Islet precursor cell (in vitro differentiated cells): ENCODE measurements at places on chromosomes 6 and 20.

- peak; percentile 89 for DNase-seq
Observed at GRCh38 chr6:145963216-145964068, 716 bp downstream of the SHPRH start.

GRCh38 chr20:50274570-50275430 is 84.2 kb downstream of the CEBPB start:
- DNase-seq = no peak

GRCh38 chr6:12298017-12298978 is 8.1 kb downstream of the EDN1 start:
- DNase-seq = no peak

GRCh38 chr20:60428651-60429050 is 470.4 kb downstream of the CDH26 start:
- no peak for DNase-seq

GRCh38 chr6:34358389-34358905 is 34.0 kb downstream of the NUDT3 start:
- DNase-seq = no peak

DNA sequence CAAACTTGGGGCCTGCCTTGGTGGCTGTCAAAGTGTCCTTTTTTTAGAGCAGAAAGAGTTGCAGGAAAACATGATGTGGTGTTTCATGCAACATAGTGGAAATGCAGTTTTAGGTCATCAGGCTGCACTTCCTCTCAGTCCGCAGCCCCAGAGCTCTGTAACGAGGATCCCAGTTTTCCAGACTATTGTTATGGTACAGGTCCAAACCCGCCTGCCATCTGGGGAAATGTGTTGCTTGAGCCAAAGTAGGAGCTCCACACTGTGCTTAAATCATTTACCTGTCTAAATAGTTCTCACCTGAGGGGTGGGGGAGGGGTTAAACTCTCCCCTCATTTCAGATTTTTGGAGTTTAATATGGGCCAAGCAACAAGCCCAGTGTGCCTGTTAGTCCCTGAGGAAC is 59.8 kb downstream of the GOPC start:
- DNase-seq = no peak

GRCh38 chr6:158170656-158171081 is 2.5 kb downstream of the GTF2H5 start:
- DNase-seq = peak; percentile 86

DNA sequence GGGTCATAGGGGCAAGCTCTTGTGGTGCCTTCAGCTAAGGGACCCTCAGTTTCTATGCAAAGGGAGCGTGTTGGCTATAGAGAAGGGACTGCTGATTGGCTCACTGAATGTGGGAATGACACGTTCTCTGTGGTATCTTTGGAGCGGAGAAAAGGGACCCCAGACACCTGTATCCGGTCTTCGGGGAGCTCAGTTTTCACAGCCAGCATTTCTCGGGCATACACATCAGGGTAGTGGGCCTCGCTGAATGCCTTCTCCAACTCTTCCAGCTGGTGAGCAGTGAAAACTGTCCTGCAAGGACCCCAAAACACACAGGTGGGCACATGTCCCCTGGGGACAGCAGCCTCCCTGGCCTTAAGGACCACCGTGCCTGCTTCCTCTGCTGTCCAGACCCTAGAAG is 3.3 kb downstream of the VSX1 start:
- DNase-seq = peak; percentile 24
